NCI-H146 (cell line): ENCODE measurements at places on chromosomes 2 and 18.

GRCh38 chr2:219436491-219436890, 1.8 kb downstream of the SPEG start:
- DNase-seq = no peak

- DNase-seq = no peak
Measured at GRCh38 chr2:109320195-109320922, 191.4 kb downstream of the SH3RF3 start.

- peak; percentile 18 for DNase-seq
Measured at GRCh38 chr18:62877411-62878221, 162.3 kb downstream of the PHLPP1 start.

DNA sequence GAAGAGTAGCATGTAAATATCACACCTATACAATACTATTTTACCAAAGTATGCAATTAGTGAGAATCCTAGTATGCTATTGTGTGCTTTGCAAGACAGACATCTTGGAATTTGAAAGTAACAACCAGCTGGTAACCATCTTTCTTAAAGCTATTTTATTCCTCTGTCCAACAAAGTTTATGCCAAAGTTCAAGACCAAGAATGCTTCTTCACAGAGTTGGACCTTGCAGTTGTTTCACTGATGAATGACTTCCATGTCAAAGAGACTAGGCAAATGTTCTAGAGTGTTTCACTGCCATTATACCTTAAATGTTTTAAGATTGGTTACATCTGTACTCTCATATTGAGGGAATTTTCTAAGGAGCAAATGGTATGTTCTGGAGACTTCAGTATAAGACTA, 215.2 kb upstream of the CRIM1 start:
- DNase-seq = no peak

GRCh38 chr18:46211816-46212215, 107.6 kb downstream of the HAUS1 start:
- DNase-seq = no peak

GRCh38 chr2:241996100-241996499, 126.6 kb downstream of the RTP5 start:
- no peak for DNase-seq

DNA sequence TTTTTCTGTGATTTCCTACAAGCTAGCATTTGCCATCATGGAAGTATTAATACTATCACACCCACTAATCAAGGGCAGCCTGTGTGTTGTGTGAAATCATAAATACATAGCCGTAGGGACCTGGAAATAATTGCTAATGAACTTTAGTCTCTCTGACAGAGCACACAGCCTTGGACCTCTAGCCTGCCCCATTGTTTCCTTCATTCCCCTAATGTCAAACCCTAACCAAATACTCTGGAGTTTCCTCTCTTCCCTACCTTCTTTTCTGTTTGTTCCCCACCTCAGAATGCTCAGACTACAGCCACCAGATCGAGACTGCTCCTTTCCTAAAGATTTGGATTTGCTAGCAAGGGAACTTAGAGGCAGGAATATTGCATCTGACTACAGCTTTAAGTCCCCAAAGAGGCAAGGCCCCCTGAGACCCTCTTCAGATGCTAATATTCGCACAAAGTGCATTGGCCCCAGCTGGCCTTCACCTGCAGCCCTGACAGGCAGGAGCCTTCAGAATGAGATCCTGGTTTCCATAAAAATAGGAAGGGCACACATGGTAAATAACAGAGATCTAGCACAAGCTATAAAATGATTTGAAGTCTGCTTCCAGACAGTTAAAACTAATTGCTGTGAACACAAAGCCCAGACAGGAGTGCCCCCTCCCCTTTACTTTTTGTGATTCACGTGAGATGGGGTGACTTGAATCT, 279.2 kb upstream of the DCC start:
- DNase-seq = peak; percentile 91

GRCh38 chr2:105755895-105756294, 11.2 kb downstream of the NCK2 start:
- no peak for DNase-seq

DNA sequence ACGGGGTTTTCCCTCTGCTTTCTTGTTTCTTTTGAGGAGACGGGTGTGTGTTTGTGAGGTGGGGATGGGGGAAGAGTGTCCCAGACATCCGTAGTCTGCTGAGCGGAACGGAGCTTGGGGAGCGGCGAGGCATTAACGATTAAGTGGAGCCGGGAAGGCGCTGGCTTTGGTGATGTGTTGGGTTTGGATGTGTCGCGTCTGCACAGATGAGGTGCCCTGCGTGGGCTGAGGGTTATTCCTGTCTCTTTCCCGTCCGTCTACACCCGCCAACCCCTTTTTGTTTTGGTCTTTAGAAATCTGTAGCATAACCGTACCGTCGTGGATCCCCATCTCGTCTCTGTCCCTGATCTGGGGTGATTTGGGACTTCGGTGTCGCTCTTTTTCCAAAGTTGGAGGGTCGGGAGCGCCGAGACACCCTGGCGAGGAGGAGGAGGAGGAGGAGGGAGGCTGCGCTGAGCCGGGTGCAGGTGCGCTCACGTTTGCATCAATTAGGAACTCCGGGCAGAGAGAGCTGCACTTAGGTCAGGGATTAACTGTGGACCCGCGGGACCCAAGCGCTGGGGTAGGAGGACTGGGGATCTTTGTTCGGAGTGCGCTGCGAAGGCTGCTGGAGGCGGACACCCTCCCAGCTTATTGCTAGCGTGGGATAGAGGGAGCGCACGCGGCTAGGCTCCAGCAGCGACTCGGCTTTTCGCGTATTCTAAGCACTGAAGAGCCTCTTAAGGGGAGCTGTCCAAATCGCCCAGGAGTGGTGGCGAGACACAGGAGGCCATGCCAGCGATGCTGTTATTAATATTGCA, 720.3 kb downstream of the DPP10 start:
- DNase-seq = no peak

DNA sequence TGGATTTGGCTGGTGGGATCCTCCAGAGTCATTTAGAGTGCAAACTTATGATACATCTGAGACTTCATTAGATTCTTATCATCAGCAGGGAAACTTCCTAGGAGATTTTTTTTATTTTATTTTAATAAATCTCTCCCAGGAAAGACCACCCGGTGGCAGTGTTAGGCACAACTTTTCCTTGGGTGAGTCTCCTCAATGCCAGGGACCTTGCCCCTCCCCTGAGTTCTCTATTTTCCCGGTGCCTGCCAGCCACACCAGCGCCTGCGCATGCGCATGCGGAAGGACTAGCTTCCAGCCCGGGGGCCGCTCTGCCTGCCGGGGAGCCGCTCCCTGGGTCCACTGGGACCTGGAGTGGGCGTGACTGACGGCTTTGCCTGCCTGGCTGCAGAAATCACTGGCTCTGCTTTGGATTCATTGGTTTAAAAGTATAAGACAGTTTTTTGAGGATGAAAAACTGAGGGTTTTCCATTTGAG, 86.6 kb downstream of the TMEM182 start:
- peak; percentile 87 for DNase-seq

DNA sequence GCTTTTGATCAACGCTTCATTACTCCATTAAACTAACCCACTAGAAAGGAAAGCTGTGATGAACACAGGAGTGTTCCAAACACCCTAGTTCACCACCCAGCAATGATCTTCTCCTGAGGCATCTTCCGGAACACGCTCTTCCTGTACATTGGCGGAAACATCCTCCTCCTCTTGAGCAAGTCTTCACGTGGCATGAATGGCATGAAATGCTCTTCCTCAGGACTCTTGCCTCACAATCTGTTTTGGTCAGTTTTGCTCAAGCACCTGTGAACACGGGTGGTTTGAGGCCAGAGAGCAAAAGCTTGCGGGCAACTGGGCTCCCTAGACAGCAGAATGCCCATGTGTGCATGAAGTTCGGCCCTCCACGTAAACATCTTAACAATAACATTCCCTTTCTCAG, 734.2 kb upstream of the SALL3 start:
- DNase-seq = no peak

GRCh38 chr18:10519999-10520935, 5.6 kb upstream of the NAPG start:
- DNase-seq = peak; percentile 95

- no peak for DNase-seq
Measured at GRCh38 chr2:109085912-109086742, 42.9 kb upstream of the SH3RF3 start.

DNA sequence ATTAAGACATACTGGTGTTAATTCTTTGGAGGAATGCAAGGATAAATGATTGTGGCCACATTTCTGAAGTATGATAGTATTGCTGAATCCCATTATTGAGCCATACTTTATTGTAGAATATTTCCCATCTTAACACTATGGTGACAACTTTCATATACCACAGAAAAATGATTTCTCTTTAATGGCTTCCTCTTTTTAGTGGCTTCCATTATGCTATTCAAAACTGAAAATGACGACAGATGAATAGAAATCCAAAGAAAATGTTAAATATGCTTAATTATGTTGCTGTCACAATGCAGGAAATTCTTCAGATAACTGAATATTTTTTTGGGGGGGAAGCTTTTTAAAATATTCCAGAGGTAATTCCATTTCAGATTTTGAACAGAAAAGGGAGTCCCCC, 88.9 kb upstream of the TMEM200C start:
- DNase-seq = no peak

DNA sequence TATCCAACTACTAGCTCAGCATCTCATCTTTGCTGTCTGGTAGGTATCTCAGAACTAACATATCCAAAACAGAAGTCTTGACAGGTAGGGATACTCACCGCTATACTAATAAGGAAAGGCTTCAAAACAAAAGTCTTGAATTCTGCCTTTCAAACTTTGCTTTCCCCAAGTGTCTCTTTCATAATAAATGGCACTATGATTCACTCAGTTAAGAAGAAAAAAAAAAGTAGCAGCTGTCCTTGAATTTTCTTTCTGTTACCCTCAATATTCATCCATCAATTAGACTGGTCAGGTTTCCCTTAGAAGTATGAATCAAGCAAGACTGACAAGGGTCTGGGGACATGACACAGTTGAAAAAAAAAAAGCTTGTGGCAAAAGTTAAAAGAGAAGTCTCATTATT, 175.1 kb downstream of the GULP1 start:
- no peak for DNase-seq

- DNase-seq = no peak
Measured at GRCh38 chr2:84234103-84234502, 225.0 kb downstream of the SUCLG1 start.

DNA sequence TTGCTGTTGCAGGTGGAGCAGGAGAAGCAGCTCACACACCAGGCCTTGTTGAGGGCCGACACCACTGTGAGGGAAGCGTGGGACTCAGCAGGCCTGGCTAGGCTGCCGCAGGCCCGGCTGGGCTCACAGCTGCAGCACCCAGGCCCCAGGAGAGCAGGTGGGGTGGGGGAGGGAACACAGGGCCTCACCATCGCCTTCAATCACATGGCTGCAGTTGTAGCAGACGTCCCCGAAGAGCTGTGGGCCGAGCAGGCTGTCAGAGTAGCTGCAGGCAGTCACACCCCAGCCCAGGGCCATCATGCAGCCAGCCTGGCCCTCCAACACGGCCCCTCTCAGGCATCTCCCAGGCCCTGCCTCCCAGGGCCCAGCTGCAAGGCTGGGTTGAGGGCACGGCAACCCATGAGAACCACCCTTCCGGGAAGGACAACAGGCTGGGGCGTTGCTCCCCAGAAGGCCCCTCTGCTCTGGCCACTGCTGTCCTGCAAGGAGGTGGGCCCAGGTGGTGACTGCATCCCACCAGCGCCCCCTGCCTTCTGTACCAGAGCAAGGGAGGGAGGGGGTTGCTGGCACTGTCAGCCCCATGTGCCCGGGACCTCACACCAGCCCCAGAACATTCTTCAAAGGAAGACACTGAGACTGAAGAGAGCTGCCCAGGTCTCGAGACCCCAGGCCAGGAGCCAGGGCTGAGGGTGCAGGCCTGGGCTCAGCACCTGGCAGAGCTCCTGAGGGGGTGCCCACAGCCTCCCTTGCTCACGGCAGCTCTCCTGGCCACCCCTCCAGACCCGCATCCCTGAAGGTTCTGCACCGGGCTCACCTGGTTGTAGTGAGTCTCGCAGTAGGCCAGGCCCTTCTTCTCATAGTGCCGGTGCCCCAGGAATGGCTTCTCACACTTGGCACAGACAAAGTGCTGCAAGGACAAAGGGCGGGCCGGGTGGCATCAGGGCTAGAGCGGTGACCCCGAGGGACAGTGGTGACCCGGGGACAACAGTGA, 5.6 kb upstream of the GPR17 start:
- DNase-seq = peak; percentile 30

DNA sequence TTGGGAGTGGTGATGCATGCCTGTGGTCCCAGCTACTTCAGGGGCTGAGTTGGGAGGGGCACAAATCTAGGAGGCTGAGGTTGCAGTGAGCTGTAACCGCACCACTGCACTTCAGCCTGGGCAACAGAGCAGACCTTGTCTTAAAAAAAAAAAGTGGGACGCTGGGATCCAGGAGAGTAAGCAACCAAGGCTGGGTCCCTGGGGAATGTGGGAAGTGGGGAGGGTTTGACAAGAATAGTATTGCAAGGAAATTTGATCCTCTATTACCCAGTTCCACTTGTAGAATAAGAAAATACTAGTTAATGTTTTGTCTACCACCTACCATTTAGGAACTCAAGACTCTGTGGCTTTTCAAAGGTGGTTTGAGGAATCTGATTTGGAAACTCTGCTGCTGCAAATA, 21.1 kb upstream of the DYTN start:
- DNase-seq = no peak

- DNase-seq = no peak
Measured at GRCh38 chr2:154133823-154134222, 262.1 kb downstream of the GALNT13 start.

DNA sequence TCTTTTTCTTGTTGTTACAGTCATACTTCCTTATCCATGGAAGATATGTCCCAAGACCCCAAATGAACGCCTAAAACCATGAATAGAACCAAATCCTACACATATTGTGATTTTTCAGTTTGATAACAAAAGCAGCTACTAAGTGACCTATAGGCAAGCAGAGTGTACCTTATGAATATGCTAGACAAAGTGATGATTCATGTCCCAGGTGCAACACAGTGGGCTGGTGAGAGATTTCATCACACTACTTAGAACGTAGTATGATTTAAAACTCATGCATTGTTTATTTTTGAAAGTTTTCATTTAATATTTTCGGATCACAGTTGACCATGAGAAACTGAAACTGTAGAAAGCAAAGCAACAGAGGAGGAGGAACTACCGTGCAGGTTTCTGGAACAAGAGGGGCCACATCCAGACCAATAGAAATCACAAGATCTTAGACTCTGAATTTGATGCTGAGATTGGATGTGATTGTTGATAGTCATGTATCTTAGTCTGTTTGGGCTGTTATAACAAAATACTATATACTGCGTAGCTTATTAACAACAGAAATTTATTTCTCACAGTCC, 470.8 kb upstream of the VRK2 start:
- no peak for DNase-seq

DNA sequence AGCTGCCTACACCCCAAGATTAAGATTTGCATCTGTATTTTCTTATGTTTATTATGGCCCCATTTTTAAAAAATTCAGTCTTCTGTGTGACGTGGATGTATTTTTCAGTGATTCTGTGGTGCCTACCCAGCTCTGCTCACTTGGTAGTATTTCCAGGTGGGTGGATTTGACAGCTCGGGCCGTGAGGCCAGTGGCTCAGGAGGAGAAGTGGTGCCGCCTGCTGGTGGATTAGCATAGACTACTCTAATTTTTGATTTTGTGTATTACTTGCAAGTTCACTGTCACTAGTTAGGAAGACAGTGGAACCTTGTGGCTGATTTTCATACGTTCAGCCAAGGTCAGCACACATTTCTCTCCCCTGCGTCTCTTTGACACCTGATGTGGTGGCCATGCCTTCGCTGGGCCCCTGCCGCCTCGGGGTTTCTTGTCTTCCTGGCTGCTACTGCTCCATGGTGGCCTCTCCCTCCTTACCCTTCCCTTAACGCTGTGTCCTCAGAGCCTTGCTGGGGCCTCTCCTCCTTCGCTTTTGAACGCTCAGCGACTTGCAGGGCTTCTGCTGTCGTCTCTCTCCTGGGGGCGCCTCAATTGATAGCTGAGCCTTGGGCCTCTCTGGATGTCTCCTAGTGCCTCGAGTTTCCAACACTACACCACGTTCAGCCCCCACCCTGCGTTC, 89.4 kb downstream of the DGKD start:
- DNase-seq = peak; percentile 49
